ENCODE measurements at places on chromosomes 6 and 20.
A peak's percentile ranks its signal among the peaks of the same experiment; 100 is the strongest.

DNA sequence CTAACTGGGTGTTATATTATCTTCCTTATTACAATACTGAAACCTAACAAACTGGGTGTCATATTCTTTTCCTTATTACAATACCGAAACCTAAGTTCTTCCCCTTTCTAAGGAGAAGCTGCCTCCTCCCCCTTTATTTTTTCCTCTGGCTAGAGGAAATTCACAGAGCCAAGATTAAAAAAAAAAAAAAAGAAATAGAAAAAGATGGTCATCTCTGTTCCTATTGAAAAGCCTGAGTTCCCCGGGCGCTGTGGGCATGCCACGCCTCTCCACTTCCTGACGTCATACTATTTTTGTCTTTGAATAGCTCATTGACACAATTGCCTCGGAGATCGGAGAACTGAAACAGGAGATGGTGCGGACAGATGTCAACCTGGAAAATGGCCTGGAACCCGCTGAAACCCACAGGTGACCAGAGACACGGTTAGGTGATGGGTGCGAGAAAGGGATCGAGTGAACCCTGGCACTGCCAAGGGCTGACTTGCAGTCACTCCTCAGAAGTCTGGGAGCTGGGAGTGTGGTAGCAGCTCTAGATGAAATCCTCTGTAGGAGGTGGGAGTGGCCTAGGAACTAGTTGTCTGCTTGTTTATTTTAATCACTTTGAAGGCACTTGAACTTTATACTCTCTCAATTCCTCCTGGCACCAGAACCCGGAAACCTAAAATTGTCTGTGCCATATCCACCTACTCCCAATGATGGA is 82.2 kb upstream of the NAA20 start:
- DNase-seq: no peak

DNA sequence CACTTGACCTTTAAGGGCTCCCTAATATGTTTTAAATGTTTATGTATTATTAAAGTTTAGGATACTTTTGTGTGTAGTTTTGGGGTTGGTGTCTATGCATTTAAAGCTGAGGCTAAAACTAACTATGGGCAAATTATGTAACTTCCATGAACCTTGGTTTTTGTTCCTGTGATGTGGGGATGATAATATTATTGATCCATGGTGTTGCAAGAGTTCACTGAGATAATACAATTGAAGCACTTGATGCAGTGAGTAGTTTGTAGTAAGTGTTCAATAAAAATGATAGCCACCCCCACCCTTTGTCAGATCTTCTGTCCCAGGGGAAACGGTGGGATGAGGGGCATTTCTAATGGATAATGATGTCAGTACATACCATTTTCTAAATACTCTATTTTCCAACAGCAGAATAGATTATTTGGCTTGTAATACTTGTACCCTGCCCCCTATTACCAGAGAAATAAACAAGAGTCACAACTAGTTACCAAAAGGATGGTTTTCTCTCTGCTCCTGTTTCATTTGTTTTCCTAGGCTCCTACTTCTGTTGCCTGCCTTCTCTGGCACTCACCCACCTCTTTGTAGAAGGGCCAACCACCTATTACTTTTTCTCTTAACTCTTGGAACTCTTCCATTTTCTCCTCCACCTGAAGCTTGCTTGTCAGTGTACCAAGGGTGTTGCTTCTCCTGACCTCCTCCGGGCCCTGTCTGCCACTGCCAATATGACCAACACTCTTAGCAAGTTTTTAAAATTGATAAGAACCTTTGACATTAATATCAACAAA is 97.9 kb downstream of the RCAN2 start:
- DNase-seq: no peak

- DNase-seq: no peak
Observed at GRCh38 chr6:31356216-31356945, 598 bp downstream of the HLA-B start.

DNA sequence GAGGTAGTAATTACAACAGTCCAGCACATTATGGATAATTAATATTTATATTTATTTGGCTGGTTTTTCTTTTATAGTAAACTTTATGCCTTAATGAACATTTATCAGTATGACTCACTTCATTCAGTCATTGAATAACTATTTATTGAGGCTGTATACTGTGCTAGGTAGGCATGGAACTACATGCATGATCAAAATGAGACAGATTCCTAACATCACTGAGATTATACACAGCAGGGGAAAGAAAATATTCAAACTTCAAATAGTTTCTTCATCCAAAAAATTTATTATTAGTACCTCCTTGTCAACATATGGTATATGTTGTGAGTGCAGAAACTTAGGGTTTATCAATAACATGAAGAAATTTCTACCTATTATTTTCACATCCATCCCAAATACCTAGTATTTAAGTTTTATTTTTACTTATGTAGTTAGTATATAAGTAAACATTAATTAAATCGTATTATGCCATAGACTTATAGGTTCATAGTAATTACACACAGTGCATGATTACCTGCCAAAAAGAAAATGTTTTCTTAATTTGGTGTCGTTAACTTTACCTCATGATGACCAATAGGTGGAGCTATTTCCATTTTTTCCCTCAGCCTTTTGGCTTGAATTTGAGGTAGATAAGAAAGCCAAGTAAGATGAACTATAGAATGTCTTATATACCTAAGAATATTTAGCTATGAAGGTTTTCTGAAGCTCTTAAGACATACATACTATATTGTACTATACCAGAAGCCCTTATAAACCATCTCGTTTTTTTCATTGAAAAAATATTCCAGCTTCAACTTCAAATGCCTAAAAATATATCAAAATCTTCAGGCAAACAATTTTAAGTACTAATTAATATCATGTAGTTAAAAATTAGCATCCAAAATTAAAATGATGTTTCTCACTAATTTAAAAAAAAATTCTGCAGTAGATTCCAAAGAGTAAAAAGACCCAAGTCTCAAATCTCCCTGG is 12.5 kb upstream of the TMEM30A start:
- DNase-seq: peak; percentile 8

- DNase-seq: no peak
Observed at GRCh38 chr20:63951398-63952209, 4.6 kb downstream of the UCKL1 start.

- DNase-seq: peak; percentile 42
Observed at GRCh38 chr6:38784506-38785235, 69.6 kb downstream of the DNAH8 start.
